Activated T-helper 1 cell treated with Interleukin-2 at 50 U/mL for 16 hours (primary cell): ENCODE measurements at places on chromosomes 6 and 20.

GRCh38 chr20:20953738-20954618 is 152.2 kb downstream of the LINC00237 start:
- DNase-seq: no peak

DNA sequence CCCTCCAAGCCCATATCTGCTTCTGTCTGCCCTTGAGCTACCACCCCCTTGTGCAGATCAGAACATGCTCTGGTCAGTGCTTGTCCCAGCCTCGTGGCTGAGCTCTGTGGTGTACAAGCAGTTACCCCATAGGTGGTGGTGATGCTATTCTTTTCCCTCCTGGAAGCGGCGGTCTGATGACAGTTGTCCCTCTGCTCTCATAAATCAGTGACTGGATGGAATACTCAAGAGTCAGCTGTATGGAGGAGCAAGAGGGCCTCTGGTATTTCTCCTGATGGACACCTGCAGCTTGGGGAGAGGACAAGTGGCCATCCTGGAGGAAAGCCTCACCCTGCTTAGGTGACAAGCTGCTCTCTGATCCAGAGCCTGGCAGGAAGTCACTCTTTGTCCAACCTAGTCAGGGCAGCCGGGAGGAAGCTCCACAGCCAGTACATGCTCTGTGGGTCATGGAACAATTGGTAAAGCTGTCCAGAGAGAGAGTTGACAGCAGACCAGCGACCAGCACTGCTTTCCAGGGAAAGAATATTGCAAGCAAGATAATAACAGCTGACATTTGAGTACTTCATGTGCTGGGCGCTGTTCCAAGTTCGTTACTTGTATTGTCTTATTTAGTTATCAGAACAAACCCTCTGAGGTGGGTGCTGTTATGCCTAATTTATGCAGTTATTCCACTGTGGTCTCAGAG is 47.1 kb downstream of the SCAND1 start:
- DNase-seq: no peak

DNA sequence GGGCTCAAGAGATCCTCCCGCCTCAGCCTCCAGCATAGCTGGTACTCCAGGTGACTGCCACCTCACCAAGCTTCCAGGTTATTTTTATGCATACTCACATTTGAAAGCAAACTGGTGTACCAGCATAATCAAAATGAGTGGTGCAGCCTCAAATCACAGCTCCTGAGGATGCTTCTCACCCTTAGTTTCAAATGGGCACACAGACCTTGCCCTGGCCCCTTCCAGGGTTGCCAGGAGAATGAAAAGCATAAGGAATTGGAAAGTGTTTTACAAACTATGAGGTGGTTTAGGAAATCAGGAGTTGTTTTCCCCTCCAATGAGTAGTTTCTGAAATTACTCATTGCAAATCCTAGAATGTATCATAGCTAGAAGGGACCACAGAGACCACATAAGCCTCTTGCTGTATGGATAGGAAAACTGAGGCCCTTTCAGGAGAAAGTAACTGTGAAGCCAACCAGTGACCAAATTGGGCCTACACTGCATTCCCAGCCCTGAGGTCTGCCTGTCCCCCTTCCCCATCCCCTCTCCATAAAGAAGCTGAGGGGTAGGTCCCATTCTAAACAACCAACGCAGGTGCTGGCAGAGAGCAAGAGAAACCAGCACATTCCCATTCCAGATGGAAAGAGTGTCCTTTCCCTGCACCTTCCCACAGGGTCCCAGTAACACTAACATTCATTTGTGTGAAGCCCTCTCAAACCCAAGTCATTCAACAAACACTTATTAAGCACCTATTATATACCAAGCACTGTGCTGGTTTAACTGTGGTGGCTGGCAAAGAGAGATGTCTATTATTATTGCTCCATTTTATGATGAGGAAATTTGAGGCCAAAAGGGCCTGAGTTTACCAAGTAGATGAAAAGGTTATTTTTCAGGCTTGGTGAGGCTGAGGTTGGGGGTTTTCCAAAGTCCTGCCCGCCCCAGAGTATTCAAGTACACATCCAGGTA is 2.1 kb upstream of the E2F1 start:
- DNase-seq: no peak

GRCh38 chr6:124659427-124659826 is 302.8 kb upstream of the RNF217 start:
- no peak for DNase-seq

- DNase-seq: no peak
These were observed 45.5 kb downstream of the HMGN3 start for GRCh38 chr6:79188885-79189480.

GRCh38 chr6:47651505-47651944 is 46.9 kb upstream of the ADGRF4 start:
- DNase-seq: no peak
